Cortex of kidney (tissue), 1 donor: ENCODE measurements at places on chromosomes 16 and 17.

- no peak for DNase-seq
Observed at GRCh38 chr16:15775209-15775608, 81.6 kb downstream of the MYH11 start.

- DNase-seq, result no peak
Observed at GRCh38 chr16:84266451-84266850, 26.6 kb upstream of the KCNG4 start.

DNA sequence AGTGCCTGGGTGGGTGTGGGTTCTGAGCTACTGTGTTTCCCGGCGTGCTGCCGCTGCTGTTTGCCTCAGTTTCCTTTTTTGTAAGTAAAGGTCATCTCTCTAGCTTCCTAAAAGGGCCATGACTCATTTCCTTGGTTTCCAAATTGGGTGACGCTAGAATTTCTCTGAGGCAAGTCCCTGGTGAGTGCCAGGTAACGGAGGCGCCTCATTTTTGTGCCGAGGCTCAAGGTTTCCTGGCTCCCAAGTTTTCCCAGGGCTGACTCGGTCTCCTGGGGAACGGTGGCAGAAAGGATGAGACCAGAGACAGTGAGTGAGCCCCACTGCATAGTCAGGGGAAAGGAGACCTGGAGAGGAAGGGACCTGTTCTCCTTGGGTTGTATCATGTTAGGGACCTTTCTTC, 20.3 kb downstream of the MSI2 start:
- DNase-seq, result no peak

DNA sequence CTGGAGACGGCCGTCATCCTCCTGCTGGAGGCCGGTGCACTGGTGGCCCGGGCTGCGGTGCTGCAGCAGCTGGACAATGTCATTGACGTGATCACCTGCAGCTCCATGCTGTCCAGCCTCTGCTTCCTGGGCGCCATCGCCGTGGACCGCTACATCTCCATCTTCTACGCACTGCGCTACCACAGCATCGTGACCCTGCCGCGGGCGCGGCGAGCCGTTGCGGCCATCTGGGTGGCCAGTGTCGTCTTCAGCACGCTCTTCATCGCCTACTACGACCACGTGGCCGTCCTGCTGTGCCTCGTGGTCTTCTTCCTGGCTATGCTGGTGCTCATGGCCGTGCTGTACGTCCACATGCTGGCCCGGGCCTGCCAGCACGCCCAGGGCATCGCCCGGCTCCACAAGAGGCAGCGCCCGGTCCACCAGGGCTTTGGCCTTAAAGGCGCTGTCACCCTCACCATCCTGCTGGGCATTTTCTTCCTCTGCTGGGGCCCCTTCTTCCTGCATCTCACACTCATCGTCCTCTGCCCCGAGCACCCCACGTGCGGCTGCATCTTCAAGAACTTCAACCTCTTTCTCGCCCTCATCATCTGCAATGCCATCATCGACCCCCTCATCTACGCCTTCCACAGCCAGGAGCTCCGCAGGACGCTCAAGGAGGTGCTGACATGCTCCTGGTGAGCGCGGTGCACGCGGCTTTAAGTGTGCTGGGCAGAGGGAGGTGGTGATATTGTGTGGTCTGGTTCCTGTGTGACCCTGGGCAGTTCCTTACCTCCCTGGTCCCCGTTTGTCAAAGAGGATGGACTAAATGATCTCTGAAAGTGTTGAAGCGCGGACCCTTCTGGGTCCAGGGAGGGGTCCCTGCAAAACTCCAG, 1.1 kb downstream of the MC1R start:
- no peak for DNase-seq

DNA sequence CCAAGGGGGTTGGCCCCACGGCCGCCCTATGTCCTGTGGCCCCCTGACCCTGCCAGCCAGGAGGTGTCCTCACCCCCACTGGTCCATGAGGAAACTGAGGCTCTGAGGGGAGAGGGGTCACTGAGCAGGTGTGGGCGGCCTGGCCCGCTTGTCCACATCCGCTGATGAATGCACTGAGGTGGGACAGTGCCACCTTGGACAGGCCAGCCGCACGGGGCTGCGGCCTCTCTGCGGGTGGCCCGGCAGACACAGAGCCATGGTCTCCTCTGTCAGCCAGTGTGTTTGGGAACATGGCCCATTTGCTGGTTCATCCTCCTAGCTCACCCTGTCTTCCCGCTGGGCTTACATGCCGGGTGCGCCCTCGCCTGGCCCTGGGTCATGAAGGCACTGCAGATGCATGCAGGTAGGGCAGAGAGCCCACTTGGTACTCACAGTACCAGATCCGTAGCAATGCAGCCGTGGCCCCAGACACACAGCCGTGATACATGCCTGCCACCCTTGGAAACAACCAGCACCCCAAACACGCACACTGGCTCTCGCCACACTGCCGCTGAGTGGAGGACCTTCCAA, 93.9 kb downstream of the ENGASE start:
- no peak for DNase-seq
